ENCODE measurements at places on chromosomes 12 and 14.

- no peak for DNase-seq
Measured at GRCh38 chr12:132574271-132574996, 35.9 kb downstream of the LRCOL1 start.

DNA sequence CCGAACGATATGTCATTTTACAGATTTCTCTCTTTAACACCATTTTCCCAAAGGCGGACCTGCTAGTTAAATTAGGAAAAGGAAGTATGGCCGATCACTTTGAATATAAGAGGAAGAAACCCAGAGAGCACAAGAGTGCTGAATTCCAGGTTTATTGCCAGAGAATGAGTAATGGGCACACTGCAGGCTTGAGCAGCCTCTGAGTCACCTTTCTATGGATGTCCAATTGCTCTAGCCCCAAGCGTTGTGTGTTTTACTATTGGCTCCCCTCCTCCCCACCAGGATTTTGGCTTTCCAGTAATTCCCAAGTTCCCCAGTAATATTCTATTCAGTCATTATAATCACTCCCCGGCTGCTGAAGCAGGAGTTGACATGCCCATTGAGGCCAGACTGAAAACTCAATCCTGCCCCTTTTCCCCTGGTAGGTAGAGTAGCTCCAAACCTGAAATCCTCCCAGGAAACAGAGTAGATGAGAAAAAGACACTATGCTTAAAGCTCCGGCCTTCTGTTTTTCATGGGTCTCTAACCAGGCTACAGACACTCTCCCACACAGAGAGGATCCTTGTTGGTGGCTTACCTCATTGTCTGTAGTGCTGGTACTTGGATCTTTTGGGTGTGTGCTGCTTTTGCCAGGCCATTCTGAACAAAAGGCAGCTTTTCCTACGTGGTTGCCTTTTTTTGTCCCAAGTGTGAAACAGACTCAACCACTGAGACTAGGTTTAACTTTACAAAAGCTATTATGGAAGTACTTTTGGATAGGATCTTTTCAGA, 704.3 kb upstream of the FLRT2 start:
- DNase-seq: no peak

DNA sequence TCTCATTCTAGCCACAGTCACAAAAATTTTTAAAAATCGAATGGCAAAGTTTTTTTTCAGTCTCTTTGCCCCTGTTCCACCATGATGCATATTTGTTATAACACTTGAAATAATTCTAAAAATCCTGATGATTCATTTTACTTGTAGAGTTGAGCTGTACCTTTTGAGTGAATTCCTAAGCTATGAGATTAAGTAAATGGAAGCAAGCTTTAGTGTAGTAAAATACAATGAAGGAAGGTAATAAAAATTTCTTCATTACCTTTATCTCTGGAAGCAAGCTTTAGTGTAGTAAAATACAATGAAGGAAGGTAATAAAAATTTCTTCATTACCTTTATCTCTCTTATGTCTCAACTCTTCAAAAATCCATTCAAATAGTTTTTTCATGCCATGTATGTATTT, 46.1 kb downstream of the TMTC3 start:
- no peak for DNase-seq

- no peak for DNase-seq
Measured at GRCh38 chr14:78157494-78158437, 12.4 kb upstream of the NRXN3 start.

GRCh38 chr12:6323340-6323994, 13.0 kb downstream of the PLEKHG6 start:
- DNase-seq: no peak

GRCh38 chr14:54728700-54729527, 162.0 kb downstream of the SAMD4A start:
- no peak for DNase-seq

GRCh38 chr14:103195828-103196615, 72.8 kb downstream of the TNFAIP2 start:
- DNase-seq: no peak

- DNase-seq: no peak
Measured at GRCh38 chr12:65867394-65867793, 43.1 kb downstream of the HMGA2 start.

- no peak for DNase-seq
Measured at GRCh38 chr12:5461966-5462365, 30.1 kb downstream of the NTF3 start.

GRCh38 chr14:24317141-24317928, 6.0 kb downstream of the LTB4R start:
- no peak for DNase-seq

DNA sequence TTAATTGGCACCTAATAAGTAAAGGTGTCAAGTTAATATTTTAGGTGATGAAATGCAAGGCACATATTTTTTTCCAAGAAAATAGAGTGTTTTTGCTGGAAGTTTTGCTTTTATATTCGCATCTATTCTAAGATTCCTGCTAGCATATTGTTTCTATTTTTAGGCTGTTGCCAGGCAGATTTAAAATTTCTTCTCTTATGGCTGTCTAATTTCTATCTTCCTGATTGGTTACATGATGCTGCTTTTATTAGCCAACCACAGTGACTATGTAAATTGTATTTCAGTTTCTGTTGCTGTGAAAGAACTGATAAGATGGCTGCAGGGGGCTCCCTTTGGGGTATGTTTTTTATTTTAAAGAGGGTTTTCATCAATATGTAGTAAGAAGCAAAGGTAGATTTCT, 42.7 kb downstream of the ATF7IP start:
- DNase-seq: no peak

DNA sequence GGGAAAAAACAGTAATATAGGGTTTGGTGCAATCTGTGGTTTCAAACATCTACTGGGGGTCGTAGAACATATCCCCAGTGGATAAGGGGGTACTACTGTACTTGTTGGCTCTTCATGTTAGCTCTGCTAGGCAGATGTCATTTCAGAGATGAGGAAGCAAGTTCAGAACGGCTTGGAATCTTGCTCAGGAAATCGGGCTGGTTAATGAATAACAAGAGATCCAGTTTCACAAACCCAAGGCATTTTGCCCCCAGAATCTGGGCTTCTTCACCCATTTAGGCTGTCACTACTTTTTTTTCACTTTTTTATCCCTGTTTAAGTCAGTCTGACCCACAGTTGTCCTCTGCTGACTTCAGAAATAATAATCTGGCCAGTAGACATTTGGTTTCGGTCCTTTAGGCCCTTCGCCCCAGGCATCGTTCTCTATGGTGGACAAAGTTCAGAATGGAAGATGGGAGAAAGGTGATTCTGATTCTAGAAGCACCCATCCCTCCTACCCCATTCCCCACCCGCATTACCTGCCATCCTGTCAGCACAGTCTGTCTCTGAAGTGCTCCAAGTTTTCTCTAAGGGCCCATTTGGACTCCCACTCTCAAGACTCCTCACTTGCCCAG, 4.5 kb downstream of the SUOX start:
- DNase-seq: no peak

- DNase-seq: no peak
Measured at GRCh38 chr14:51614707-51615106, 37.0 kb upstream of the FRMD6 start.

- no peak for DNase-seq
Measured at GRCh38 chr14:101593411-101594238, 32.3 kb downstream of the DIO3 start.
